ENCODE measurements at places on chromosomes 7 and 10.

DNA sequence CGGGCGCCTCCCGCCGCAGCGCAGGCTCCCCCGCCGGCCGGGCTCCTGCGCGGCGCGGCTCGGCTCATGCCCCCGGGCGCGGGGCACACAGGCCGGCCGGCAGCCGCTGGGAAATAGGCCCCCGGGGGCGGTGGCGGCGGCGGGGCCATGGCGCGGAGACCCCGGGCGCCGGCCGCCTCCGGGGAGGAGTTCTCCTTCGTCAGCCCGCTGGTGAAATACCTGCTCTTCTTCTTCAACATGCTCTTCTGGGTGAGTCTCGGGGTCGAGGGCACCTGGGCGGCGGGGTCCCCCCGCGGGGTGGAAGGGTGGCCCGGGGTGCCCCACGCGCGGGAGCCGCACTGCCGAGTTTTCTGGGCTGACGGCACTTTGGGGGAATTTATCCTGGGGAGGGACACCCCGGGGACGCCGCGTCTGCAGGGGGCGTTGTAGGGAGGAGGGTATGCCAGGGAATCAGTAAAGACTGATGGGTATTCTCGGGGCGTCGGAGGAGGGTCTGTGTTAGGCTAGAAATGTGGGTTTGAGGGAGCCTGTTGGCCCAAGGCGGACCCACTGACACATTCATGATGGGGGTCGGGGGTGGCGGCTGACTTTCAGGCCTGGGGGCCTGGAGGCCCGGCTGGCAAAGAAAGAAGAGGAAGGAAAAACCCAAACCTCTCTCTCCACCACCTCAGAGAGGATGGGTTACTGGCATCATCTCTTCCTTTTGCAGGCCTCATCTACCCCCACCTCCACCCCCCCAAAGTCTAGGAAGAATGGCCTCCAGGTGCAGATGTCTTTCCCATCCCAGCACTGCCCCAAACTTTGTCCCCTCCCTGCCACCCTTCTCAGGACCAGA lies 544 bp downstream of the TSPAN33 start:
- no peak for DNase-seq

DNA sequence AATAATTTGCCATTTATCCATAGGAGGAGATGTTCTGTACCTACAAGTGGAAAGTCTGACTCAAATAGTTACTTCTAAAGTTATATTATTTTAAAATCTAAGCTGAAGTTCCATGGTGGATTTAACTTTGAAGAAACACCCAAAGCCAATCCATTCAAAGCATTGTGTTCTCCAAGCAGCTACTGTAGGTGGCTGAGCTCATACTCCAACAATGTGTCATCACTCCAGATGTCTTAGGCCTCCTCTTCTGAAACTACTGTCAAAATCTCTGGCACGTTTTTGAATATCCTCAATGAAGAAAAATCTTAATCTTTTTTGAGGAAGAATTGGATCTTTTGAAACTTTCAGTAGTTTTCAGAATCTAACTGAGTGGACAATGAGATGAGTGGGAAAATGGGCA lies 169.1 kb downstream of the PTEN start:
- DNase-seq, result no peak

DNA sequence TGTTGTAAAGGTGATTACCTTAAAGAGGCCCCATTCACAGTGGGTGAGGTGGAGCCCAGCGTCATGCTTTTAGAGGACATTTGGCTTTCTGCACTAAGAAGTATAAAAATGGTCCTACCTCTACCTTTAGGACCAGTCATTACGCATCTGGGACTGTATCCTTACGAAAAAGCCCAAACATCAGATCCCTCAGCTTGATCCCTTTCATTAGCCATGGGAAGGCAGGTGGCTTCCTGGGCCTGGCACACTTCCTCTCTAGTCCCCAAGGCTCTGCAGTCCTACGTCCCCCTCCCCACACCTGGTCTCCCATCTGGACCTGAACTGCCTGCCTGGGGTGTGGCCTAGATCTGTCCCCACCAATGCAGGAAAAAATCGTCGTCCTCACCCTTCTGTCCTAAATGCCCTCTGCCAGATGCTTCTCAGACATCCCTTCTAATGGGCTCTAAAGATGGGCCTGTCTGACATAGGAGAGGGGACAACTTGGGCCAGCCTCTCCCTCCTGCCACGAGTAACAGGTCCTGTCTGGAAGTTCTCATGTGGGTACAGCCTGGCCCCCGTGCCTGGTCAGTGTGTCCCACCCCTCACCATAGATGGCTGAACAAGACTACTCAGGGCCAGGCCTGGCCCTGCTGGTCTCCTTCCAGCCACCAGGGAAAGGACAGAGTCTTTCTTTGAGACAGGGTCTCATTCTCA lies 11.8 kb upstream of the SLC18A3 start:
- no peak for DNase-seq

DNA sequence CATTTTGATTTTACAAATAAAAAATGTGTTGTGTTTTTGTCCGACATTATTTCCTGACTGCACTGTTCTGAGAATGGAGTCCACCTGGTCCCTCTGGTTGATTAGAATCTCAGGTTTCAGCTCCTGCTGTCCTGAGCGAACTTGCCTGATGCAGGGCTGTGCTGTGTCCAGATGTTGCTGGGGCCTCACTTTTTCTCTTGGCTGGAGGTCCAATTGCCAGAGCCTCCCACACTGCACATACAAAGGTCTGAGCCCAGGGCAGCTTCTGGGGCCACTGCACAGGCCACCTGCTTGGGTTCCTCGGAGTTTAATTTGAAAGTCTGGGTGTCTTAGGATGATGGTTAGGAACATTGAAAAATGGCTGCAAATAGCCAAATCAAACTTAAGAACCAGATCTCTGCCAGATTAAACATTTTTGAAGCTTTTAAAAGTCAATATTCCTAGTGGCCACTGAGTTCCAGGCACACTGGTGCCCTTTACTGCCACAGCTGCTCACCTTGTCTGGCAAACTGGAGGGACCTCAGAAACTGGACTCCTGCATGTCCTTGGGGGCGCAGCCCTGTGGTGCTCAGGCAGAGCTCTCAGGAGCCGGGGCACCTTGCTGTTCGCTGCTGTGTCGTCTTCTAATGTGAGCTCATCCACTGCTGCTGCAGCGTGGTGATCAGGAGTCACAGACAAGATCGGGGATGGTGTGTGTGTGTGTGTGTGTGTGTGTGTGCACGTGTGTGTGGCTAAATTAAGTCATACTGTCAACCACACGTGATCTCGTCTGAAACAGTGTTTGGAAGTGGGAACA lies 75.0 kb downstream of the WDR37 start:
- no peak for DNase-seq

- no peak for DNase-seq
These were observed 106.9 kb upstream of the ZNF746 start for GRCh38 chr7:149604521-149604920.

DNA sequence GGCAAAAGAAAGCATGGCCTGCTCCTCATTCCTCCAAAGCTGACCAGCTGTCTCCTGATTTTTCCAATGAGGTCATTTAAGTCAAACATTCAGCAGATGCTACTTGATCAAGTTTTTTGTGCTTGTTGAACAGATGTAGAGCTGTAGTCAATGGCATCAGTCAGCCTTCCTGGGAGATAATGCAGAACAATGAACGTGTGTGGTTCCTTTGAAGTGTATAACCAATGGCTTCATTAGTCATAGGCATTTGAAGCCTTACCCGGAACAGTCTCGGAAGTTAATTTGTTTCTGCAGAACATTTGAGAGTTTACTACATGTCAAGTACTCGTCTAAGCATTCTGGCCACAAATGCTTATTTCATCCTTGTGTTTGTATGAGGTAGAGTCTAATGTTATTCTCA lies 227.1 kb downstream of the ADRA2A start:
- DNase-seq, result no peak

DNA sequence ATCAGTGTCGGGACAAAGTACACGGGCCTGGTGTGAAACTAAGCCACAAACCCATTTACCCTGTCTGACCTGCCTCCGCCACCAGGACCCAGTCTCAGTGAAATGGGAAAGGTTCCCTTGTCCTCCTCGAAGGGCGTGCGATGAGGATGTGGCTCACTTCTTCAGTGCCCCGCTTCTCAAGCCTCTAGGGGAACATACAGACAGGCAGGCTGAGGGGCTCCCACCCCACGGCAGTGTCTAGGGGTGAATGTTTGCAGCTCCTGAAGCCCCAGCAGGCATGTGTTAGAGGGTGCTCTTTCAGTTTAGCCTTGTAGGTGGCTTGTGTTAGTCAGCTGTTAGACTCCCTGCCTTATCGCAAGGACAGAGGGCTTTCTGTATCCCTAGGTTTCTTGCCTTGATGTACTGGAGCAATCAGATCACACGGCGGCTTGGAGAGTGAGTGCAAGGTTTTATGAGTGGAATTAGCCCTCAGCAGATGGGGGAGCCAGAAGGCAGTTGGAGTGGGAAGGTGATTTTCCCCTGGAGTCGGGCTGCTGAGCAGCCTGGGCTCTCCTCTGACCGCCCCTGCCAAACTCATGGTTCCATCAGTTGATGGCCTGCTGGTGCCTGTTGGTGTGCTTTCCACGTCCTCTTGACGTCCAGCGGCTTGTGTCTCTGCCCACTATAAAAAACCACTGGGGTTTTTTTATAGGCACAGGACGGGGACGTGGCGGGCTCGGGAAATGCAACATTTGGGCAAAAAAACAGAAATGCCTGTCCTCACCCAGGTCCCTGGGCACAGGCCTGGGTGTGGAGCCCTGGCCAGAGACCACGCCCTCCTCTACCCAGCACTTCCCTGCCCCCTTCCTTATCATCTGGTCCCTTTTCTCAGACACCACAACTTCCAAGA lies 759 bp downstream of the NUDT1 start:
- DNase-seq, result no peak

DNA sequence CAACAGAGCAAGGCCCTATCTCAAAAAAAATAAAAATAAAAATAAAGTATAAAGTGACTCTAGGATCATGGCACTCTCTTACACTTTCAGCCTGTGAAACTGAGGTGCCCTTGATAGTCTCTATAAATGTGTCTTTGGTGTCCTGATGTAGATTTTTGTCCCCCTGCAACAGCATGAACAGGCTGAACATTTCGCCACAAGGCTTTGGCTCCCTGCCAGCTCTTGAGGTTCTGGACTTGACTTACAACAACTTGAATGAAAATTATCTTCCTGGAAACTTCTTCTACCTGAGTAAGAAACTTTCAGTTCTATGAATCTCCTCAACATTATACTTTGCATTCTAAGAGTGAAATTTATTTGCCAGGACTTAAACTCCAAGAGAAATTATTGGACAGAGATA lies 48.1 kb upstream of the BMS1 start:
- DNase-seq, result no peak

DNA sequence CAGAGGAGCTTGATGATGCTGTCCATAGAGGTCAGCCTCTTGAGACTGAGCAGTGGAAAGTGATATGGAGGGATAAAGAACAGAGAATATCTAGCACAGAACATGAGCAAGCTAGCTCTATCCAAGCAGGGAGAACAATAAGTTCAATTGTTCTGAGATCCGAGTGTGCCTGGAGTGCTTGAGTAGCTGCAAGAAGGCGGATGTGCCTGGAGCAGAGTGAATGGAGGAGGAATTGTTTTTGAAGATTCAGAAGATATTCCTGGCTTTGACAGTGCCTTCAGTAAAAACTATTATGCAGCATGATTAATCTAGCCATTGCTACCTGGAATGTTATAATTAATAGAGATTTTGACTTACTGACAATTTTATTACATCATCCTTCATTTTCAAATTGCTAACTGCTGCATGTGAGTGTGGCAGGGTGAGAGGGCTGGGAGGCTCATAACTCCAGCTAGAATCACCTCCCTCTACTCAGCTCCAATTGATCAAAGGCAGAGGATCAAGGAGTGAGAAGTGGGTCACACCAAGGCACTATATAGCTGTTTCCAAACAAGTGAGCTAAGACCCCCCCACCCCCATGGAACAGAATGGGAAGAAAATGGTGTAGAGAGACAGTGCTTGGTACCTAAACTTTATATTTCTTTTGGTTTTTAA lies 302.8 kb downstream of the ADRA2A start:
- DNase-seq, result no peak

- DNase-seq, result no peak
These were observed 58.9 kb upstream of the NCAPG2 start for GRCh38 chr7:158763454-158764033.

DNA sequence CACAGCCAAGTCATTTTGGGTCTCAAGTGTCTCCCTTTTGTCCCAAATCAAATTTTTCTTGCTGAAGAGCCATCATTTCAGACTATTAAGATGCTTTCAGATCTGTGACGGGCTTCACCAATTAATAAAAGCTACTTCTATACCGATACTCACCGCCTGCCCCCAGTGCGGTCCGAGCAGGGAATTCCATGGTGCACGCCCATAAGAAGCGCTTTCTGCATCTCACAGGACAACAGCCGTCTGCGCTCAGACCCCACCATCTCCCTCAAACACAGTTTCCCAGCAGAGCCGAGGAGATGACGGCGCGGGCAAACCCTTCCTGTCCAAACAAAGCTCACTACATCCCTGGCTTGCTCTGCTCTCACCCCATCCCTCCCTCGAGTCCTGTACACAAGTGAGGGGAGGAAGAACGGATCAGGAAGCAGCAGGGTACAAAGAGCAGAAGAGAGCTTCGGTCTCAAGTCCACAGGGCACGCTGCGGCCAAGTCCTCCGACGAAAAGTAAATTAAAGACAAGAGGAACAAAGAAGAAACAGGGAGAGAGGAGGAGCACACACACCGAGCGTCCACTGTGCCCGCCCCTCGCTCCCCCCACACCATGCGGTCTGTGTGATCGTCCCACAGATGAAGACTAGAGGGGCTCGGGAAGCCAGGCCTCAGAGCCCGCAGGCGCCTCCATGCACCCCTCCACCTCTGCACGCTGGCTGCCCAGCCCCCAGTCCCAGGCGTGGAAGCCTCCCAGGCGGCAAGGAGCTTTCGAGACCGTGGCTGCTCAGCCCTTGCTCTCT lies 121.9 kb downstream of the MAD1L1 start:
- DNase-seq, result no peak

DNA sequence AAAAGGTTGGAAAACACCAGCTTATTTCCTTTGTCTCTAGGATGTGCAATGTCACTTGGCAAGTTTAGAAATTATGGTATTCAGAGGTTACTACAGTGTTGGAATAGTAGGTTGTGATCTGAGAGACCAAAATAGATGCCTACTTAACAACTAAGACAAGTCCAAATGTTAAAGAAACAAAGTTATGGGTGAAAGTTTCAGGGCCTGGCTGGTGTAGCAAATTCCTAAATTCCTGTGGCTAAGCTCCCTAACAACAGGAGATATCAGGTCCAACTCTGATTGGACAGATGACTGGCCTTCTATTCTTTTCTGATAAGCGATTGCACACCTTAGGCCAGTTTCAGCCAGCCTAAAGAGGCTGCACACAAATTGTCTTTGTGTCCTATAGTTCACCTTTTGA lies 873.5 kb downstream of the REEP3 start:
- DNase-seq, result no peak

DNA sequence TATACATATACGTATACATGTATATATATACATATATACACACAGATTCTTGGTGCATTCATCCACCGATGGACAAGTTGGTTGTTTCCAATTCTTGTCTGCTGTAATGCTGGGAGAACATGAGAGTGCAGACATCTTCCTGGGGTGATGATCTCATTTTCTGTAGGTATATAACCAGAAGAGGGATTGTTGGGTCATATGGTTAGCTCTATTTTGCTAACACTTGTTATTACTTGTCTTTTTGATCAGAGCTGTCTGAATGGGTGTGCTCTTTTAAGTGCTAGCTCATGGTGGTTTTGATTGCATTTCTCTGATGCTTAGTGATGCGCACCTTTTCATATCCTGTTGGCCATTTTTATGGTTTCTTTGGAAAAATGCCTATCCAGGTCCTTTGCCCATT lies 106.4 kb downstream of the TAX1BP1 start:
- DNase-seq, result no peak

GRCh38 chr10:112949143-112949823 lies 764 bp upstream of the TCF7L2 start:
- no peak for DNase-seq

GRCh38 chr7:18494821-18495408 lies 634 bp upstream of the HDAC9 start:
- DNase-seq, result no peak

GRCh38 chr7:103866919-103867318 lies 122.5 kb downstream of the RELN start:
- peak; percentile 18 for DNase-seq

Measured in NCI-H2107 (cell line).